ENCODE measurements at places on chromosomes 6 and 20.

GRCh38 chr6:155196911-155197310 lies 66.9 kb upstream of the CLDN20 start:
- no peak for DNase-seq

DNA sequence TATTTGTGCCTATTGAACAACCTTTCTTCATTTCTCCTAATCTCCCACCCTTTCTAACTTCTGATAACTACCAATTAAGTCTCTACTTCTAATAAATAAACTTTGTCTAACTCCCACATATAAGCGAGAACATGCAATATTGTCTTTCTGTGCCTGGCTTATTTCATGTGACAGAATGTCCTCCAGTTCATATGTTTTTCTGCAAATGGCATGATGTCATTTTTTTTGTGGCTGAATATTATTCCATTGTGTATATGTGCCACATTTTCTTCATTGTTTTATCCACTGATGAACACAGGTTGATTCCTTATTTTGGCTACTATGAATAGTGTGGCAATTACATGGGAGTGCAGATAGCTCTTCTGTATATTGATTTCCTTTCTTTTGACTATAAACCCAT lies 1041.5 kb upstream of the MANEA start:
- DNase-seq: no peak

DNA sequence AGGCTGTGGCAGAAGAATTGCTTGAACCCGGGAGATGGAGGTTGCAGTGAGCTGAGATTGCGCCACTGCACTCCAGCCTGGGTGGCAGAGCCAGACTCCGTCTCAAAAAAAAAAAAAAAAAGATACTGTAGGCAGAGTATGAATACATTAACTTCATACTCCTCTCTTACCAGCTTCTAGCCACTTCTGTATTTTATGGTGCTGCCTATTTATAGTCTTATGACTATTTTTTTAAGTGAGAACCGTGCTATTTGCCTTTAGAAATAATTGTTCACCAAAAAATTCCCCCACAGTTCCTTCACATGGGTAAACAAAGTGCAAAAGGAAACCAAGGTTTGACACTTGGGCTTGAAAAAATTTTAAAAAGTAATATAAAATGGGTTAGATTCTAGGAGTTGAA lies 1.5 kb upstream of the SNRNP48 start:
- no peak for DNase-seq

DNA sequence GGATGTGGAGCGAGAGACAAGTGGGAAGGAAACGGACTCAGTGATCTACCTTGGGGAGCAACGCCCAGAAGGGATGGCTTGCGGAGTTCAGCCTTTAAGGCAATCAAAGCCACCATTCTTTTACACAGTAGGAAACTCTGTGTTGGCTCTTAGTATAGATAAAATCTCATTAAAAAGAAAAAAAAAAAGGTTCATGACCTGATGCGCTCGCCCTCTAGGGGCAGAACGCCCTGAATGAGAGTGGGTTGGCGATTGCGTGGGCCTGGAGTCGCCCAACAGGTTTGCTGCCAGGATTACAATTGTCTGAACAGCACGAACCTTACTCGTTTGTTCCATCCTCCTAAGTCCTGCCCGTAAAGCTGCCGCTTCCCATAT lies 1.2 kb downstream of the TPD52L1 start:
- DNase-seq: no peak
